ENCODE measurements at places on chromosomes 1 and 21.

GRCh38 chr1:46772571-46772970, 26.3 kb upstream of the CYP4B1 start:
- no peak for DNase-seq

DNA sequence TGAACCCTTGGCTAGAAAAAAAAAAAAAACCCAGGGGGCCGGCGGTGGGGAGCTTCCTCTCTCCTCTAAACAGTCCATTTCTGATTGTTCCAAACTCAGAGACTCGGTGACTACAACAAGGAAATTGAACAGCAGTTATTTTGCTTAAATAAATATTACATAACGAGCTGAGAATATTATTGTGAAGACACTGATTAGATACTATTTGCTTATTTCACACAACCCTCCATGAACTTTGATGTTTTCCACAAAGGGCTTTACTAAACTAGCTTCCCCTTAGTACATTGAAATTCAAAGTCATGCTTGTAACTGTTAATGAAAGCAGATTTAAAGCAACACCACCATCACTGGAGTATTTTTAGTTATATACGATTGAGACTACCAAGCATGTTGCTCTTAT, at the start of gene CFHR5:
TSS of gene CFHR5 (plus strand) at position 279 of the 400 bp plus-strand sequence. CDS start at position 388, 109 bp downstream.
- no peak for DNase-seq

DNA sequence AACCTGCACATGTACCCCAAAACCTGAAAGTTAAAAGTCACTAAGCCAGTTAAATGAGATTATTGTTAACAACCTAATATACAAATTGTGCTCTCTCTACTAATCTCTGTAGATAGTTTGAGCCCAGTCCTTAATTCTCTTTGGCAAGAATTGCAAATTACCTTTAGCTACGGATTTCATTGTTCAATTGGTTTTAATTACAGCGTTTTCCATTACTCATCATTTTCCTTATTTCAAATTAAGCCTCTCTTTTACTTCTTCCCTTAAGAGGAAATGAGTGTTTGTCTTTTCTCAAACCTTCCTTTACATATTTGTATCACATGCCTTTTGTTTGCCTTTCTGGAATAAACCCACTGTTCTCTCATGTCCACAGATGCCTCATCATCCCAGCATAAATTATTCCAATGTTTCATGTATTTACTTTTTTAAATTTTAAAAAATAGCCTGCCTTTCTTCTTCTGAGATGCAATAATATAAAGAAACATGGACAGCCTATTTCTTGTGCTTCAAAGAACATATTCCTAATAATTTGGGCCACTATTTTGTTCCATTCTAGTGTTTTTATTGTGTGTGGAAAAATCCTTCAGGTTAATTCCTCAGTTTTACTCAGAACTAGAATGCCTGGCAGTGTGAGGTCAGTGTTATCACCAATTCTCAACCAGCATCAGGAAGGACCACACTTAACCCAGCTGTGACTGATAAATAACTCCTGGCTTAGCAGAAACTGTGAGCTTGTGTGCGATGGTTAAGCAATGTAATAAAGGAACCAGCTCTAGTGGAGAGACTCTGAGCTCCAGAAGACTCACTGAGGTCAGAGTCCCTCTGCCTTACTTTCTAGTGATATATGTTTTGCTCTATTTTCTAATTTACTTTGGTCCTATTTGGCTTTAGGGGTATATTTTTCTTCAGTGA, 600.5 kb downstream of the LTN1 start:
- no peak for DNase-seq

DNA sequence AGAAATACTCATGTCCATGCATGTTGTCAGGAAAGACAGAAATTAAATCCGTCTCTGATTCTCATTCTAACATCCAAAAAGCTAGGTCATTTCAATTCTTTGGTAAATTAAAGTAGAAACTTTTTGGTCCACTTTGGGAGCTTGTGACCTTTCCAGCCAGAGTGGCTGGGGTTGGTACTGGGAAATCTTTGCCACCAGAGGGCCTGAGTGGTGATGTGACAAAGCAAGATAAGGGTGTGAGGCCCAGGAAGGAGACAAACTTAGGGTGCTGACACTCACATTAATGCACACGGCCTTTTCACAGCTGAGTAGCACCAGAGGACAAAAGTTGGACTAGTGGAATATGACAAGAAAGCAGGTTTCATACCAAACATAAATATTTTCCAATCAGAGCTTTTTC, 144.3 kb downstream of the DNM3 start:
- DNase-seq: no peak

- no peak for DNase-seq
These were observed 122.2 kb downstream of the NOS1AP start for GRCh38 chr1:162191396-162192305.

- no peak for DNase-seq
These were observed 367.6 kb upstream of the VAMP3 start for GRCh38 chr1:7403265-7404045.

DNA sequence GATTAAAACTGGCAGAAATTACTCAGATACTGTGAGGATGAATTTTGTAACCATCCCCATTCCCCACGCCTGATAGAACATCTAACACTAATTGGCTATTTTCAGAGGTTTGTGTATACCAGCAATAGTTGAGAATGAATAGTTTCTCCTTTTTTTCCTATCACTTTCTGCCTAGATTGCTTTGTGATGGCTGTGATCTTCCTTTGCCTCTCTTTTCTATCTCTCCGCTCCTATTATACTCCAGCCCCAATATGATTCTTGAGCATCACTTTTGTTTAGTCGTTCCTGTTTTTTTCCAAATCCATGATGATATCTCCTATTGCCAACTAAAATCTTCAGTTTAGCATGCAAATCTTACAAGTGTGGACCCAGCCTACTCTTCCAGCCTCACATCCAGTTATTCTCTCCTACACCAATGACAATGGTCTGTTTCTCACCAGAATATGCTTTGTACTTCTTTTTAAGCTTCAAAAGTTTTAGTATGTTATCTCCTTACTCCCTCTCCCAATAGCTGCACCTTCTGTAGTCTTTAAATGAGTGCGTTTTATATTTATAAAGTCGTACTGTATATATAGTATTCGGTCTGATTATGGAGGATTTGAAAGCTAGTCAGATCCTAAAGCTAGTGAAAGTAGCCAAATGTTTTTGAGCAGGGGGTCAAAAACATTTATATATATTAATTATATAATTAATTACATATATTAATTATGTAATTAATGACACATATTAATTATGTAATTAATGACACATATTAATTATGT, 25.2 kb downstream of the MAGI3 start:
- DNase-seq: no peak

DNA sequence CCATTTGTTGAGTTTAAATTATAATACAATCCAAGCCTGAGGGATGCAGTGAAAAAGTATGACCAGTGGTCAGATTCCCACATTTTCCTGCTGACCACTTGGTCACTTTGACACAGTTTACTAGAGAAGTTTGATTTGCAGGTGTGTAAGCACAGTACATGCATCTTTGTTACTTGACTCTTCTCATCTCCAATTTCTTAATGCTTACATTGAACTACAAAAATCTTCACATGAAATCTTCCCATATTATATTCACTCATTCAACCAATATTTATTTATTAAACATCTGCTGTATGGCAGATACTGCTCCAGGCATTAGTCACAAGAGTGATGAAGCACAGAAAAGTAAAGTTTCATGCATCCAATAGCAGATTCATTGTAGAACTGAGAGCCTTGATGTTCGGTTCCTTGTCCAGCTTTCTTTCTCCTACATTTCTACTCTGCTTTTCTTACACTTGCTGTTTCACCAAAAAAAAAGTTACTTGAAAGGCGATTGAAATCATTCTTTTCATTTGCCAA, 211.7 kb downstream of the NFIA start:
- no peak for DNase-seq

DNA sequence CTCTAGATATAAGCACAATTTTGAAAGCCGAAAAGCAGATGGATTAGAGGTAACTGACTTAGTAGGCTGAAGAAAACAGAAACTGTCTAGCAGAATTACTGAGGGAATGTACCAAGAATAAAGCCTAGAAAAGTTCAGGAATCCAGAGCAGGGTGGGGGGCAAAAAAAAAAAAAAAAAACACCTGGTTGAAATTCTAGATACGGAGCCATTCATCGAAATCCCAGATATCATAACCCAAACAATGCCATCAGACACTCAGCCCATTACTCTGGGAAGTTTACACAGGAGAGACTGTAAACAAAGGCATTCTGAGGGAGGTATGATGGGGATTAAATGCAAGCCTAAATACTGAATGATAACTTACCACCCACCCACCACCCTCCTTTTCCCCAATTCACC, 45.6 kb downstream of the ENAH start:
- DNase-seq: no peak

- no peak for DNase-seq
These were observed 2.1 kb upstream of the TFF3 start for GRCh38 chr21:42317341-42317741.

GRCh38 chr21:38424305-38425019, 73.8 kb downstream of the ERG start:
- DNase-seq: no peak

- no peak for DNase-seq
These were observed 34.6 kb upstream of the PDE4B start for GRCh38 chr1:65758128-65758527.

GRCh38 chr1:18618546-18619466, 11.8 kb upstream of the PAX7 start:
- DNase-seq: no peak

DNA sequence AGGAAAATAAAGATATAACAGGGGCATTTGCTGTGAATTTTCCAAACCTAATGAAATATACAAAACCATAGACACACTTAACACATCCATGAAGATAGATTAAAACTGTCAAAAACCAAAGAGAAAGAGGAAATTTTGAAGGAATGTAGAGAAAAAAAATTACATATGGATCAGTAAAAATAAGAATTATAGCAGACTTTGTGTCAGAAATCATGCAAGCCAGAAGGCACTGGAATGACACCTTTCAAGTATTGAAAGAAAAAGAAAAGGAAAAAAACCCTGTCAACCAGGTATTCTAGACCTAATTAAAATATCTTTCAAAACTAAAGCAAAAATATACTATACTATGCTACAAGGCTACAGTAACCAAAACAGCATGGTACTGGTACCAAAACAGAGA, 125.8 kb upstream of the PALMD start:
- DNase-seq: no peak

GRCh38 chr1:28341591-28341990, 12.8 kb downstream of the MED18 start:
- no peak for DNase-seq

GRCh38 chr1:200240656-200241055, 169.2 kb downstream of the ZNF281 start:
- DNase-seq: no peak

GRCh38 chr1:240602189-240602588, 9.8 kb downstream of the GREM2 start:
- no peak for DNase-seq

DNA sequence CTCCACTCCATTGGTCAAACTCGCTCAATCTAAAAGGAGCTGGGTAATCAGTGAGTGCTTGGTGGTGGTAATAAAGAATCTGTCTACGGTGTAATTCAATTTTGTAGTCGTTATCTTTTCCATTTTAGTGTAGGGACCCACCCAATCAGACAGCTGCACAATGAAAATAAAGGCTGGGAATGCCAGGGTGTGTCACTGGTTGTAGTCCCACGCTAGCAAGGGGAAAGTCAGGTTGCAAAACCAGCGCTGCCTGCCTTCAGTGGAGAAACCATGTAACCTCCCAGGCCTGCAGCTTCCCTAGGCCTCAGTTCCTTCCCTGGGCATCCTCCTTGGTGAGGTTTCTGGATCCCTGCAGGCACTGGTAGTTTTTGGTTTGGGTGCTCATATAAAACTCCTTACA, 49.4 kb upstream of the PPP2R5A start:
- no peak for DNase-seq

DNA sequence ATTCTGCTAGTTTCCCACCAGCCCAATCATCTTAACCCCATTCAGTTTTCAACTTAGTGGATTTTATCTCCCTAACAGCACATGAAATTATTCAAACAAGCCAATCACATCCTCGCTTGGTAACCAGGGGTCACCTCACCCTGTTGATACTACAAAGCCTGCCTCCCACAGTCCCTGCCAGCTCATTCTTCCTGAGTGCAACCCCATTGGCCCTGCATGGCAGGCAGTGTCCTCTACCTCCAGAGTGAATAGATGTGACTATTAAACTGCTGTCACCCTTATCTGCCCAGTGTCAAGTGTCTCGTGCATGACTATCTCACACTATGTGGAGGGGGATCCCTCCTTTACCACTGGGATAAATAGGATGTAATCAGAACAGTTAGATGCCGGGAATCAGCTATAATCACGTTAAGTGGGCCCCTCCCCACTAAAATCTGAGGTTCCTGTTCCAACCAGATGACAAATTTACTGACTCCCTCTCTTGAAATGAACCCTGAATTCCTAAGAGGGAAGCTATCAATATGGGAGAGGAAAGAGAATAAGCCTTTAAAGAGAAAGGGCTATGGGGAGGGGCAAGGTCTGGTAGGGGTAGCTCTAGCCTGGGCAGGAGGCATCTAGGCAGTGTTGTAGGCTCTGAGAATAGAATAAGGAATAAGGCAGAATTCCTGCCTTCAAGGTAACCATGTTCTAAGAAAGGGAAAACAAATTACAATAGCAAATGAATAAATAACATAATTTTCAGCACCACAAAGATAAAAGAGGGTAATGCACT, 155.9 kb downstream of the SLC30A10 start:
- DNase-seq: no peak

DNA sequence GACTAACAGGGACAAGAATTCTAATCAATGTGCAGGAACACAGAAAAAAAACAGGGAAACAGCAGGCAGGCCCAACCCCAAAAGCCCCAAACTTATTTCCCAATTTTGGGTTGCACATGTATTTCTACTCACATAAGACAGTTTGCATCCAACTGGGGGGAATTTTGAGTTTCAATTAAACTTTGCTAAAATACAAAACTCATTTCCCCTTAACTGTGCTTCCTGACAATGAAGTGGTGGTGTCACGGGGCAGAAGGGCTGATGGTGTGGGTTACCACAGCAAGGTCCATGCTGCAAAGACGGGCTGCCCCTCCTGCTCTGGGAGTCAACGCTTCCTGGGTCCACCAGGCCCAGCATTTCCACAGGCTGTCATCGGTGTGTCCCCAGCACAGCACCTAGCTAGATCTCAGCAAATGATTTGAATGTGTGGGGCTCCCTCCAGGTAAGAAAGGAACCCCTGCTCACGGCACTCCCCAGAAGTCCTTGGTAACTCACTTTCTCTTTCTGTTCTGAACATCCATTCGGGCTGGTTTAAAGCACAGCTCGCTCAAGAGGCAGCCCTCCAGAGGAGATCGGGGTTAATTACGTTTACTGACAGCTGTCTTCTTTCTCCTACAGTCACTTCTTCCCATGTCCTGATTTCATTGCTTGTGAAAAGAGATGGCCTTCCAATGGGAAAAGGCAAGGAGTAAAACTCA, 27.4 kb downstream of the HIVEP3 start:
- no peak for DNase-seq

- DNase-seq: no peak
These were observed 338 bp upstream of the C1orf53 start for GRCh38 chr1:197902131-197902453.
